NCI-H524 treated with DMSO at 0.1 percent for 48 hours (cell line): ENCODE measurements at places on chromosomes 11 and 22.

GRCh38 chr22:19631899-19632667 lies 82.2 kb upstream of the SEPTIN5 start:
- peak; percentile 76 for DNase-seq

- DNase-seq: no peak
These were observed 53.5 kb downstream of the VSIG10L2 start for GRCh38 chr11:125999234-125999880.

DNA sequence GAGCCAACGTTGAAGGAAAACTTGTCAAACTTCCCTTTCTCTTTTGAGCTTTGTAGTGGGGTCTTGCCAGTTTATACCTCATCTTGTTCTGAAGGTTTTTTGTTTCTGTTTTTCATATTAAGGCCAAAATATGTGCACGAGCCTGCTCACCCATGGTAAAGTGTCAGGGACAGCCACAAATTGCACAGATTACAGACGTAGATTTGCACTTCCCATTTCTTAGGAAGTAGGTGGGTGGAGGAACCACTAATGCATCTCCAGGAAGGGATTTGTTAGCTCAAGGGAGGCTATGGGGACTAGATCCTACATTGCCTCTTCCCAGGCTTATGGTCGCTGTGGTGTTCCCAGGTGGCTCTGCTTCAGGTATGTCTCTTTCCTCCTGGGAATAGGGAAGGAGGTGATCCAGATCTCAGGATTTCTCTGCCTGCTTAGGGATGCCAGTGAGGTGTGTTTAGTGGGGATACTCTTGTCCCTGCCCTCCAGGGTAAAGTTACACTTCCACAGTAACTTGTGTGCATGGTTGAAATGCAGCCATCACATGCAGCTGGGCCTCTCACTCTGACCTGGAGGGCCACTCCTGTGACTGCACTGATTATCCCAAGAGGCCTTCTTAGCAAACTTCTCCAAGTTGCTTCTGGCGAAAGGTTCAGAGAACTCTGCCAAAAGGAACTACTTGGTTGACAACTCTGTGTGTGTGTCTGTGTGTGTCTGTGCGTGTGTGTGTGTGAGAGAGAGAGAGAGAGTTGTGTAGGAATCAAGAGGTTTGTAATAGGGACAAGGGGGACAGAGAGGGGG lies 9.8 kb downstream of the PPFIBP2 start:
- DNase-seq: no peak

GRCh38 chr11:8907116-8907515 lies 3.9 kb upstream of the AKIP1 start:
- no peak for DNase-seq

DNA sequence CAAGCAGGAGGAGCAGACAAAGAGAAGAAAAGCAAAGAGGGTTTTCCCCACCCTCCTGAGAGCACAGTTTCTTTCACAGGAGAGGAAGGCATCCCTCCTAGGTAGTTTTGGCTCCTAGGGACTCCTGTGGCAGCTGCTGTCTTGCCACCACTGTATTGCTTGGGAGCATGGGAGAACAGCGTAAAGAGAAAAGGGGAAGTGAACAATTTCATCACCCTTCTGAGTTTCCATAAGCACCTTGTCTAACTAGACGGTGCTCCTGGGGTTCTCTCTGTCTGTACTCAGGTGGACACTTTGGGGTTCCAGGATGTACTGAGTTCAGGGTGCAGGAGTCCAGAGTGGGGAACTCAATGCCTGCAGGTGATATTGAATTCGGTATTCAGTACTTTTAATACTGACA lies 1430.5 kb downstream of the TBC1D22A start:
- no peak for DNase-seq

DNA sequence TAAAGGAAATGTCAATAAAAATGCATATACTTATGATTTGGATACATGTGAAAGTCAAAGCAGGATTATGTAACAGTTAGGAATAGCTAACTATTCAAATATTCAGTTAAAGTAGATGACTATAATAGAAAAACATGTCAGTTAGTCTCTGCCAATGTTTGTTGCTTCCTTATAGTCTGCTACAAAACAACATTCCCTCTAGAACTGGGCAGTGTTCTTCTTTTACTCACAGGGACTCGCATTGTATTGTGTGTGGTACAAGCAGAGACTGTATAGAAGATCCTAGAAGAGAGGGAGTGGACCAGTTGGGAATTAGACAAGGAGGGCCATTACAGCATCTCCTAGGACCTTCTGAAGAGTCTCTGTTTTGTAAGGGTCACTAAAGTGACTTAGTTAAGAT lies 10.6 kb downstream of the ACAT1 start:
- no peak for DNase-seq

DNA sequence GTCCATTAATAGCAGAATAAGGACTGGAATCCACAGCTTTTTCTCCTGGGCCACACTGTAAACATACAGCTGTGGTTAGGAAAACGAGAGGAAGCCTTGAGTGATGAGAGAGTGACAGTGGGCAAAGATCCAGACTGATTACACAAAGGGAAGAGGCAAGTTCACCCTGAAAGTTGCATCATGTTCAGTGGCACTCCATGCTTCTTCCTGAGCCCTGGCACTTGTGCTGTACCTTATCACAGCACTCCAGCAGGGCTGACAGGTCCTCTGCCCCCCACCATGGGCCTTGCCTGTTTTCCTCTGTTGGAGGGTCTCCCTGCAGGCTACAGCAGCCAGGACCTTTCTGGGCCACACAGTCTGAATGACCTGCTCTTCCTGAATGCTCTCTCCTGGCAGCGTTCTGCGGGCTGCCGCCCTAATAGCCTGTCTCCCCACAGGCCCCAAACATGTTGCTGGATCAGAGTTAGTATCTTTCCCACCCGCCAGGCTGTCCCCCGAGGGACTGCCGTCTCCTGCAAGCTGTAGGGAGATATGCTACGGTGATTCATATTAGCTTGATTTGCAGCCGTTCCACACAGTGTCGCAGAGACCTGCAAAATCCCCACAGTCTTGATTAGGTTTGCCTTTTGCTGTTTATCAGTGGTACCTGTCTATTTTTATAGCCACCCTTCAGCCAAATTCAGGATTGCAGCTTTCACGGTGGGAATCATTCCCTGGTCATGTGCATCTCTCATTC lies 60.2 kb downstream of the NTM start:
- DNase-seq: no peak

DNA sequence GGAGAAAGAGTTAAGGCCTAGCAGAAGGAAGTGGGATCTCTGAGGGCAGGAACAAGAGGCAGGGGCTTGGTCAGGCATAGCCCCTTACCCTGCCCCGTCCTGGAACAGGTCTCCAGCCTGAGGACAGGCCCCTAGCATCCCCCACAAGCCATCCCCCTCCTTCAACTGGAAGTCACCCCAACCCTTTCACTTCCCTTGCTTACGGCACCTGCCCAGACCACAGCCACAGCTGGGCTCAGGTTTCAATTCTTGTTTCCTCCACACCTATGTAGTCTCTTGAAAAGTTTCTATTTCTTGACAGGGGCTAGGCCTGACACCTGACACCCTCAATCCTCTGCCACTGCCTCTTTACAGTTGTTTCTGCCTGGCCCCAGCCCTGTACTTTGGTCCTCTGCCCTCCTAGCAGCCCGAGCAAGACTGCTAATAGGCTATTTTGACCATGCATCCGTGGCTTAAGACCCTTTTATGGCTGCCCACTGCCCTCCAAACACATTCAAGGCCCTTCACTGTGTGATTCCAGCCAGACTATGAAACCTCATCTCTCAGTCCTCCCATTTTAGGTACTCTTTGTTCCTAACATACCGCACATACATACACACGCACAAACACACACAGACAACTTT lies 10.9 kb upstream of the FCHSD2 start:
- no peak for DNase-seq

DNA sequence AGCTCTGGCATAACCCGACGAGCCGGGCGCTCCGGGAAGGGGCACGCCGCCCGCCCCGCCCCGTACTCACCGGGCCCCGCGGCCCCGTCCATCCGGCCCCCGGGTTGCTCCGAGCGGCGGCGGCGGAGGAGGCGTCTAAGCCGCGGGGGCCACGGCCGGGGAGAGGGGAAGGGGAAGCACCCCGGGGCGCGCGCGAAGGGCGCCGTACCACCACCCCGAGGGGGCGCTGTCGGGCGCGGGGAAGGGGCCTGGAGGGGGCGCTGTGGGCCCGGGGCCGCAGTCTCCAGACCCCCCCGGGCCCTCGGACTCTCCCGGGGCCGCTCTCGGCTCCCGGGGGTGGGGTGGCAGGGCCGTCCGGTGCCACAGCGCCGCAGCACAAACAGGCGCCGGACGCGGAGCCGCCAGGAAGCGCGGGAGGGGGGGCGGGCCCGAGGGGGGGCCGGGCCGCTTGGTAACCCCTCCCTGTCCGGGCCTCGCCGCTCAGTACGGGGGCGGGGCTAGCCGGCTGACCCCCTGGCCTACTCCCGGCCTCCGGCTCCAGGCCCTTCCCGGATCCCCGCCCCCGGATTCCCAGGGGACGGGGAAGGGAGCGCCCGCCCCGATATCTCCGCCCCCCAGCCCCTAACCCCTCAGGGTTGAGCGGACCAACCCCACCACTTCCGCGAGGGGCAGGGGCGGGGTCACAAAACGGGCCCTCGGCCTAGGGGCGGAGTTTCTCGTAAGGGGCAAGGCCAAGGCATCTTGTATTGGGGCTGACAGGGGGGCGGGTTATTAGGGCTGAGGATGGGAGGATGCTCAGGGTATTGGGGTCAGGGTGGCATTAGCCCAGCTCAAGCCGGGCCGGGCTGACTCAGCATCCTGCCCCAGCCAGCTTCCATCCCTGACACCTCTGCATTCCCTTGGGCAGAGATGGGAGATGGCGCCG lies at the start of the genes EML3 and ROM1:
EML3 (minus strand) TSS at position 410 of the 925 bp plus-strand sequence; CDS start at position 92, 318 bp downstream.
ROM1 (plus strand) TSS at position 892 of the 925 bp plus-strand sequence; CDS start at position 917, 25 bp downstream.
- no peak for DNase-seq

- no peak for DNase-seq
These were observed 75.3 kb downstream of the MED15 start for GRCh38 chr22:20582520-20583361.

- DNase-seq: no peak
These were observed 424.1 kb upstream of the TENM4 start for GRCh38 chr11:79864882-79865281.

DNA sequence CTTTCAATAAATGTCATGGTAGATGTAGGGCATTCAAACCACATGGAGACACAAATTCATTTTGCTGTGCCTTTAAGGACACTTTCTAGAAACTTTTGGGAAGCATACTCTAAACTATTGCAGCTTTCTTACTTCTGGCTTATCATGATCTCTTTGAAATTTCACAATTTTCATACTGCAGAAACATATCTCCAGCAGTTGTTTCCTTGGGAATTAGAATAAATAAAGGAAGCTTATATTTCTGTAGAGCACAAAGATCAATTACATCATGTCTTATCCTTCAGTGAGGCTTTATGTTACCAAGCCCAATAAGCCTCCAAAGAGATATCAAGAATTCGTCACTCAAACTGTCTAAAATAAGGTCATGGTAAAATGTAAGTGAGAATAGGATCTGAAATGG lies 74.5 kb upstream of the RAB38 start:
- DNase-seq: no peak

DNA sequence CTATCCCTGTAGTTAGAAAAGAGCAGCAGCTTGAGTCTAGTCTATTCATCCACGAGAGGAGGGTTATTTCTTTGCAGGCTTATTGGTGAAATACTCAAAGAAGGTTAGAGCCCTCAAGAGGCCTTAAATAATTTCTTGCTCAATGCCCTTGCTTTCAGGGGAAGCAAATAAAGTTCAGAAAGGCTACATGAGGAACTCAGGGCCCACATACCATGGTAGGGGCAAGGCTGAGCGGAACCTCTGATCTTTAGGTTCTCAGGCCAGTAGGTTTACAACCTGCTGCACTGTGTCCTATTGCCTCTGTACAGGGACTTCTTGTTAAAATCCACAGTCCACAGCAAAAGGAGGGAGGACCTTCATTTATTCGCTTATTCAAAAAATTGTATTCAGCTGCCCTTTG lies 101.7 kb downstream of the ADAMTS15 start:
- no peak for DNase-seq

- DNase-seq: no peak
These were observed 87.5 kb downstream of the YAP1 start for GRCh38 chr11:102197670-102198139.

GRCh38 chr11:78946945-78947902 lies 372.6 kb upstream of the NARS2 start:
- DNase-seq: no peak

GRCh38 chr11:57597916-57598830 lies 688 bp downstream of the SERPING1 start:
- DNase-seq: no peak

DNA sequence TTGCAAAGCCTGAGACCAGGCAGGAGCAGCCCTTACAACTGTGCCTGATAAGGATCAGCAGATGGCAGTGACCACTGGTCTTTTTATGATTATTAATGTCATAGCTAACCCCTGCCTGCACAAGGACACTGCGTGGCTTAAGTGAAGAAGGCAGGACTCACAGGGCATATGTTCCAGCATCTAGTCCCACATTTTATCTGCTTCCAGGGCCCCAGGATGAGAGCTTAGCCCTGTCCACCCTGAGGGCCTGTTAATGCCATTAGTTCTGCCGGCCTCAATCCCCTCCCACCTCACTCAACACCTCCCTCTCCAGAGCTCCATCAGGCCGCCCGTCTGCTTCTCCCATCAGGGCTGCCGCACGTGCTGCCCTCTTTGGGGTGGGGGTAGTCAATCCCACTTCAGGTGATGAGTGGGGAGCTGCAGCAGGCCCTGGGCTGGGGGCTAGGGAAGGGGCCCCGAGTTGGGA lies 33.1 kb upstream of the TSPAN18 start:
- DNase-seq: peak; percentile 53

GRCh38 chr22:33274214-33275072 lies 216.3 kb upstream of the SYN3 start:
- no peak for DNase-seq

DNA sequence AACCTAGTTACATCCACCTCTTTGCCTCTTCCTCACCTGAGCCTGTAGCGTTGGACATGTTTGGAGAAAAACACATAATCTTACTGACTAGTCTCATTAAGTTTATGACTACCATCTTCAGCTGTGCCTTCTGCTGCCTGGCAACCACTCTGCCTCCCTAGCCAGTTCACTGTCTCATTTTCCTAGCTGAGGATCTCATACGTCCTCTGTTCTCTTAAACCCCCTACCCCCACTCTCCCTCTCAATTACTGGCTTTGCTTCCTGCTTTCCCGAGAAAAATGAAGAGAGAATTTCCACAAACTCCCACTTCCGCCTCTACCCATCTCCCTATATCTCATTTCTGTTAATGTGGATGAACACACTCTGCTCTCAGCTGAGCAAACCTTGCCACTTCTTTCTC lies 239.3 kb upstream of the POU2AF2 start:
- DNase-seq: no peak

GRCh38 chr11:37298173-37298572 lies 700.1 kb upstream of the RAG2 start:
- DNase-seq: no peak

- peak; percentile 86 for DNase-seq
These were observed 36.0 kb downstream of the MADD start for GRCh38 chr11:47305734-47306483.

GRCh38 chr22:41198027-41198580 lies 7.0 kb upstream of the L3MBTL2 start:
- DNase-seq: no peak
